ENCODE measurements at places on chromosomes 12 and 14.
A peak's percentile ranks its signal among the peaks of the same experiment; 100 is the strongest.

- no peak for DNase-seq
These were observed 11.2 kb upstream of the RNU6-7 start for GRCh38 chr14:32190673-32191072.

- DNase-seq, result no peak
These were observed at the start of gene INHBE for GRCh38 chr12:57454566-57455373. Gene INHBE (plus strand): TSS chr12:57455307. CDS start chr12:57455537, 230 bp downstream.

GRCh38 chr14:53956427-53957201 lies at the start of gene BMP4:
Gene BMP4 (minus strand): TSS chr14:53956825. CDS start chr14:53952222, 4,603 bp downstream.
- no peak for DNase-seq

- DNase-seq, result no peak
These were observed 147.9 kb downstream of the PPFIA2 start for GRCh38 chr12:81610955-81611889.

DNA sequence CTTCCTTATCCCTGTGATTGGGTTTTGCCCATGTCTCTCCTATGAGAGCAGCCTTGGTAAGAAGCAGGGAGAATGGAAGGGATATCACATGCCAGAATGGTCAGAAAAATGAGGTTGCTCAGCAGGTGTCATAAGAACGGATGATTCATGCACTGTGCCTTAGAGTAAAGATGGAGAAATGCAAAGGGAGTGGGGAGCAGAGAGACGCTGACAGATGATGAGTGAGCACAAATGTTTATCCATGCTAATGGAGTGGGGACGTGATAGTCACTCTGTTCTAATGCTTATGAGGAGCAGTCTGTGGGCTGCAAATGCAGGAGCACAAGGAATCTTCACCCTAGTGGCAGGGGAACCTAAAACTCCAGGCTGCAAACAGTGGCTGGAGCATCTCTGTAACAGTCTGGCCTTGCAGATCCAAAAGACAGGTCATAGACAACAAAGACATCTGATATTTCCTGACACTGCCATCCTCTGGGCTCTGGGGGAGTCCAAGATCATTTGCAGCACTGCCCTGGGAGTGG lies 243.2 kb downstream of the CACNA1C start:
- no peak for DNase-seq

- DNase-seq, result no peak
These were observed 7.1 kb downstream of the ETV6 start for GRCh38 chr12:11656550-11656949.

GRCh38 chr14:37890095-37890494 lies 294.7 kb downstream of the TTC6 start:
- no peak for DNase-seq

- DNase-seq, result no peak
These were observed 694.2 kb downstream of the SLC6A15 start for GRCh38 chr12:84218406-84218805.

DNA sequence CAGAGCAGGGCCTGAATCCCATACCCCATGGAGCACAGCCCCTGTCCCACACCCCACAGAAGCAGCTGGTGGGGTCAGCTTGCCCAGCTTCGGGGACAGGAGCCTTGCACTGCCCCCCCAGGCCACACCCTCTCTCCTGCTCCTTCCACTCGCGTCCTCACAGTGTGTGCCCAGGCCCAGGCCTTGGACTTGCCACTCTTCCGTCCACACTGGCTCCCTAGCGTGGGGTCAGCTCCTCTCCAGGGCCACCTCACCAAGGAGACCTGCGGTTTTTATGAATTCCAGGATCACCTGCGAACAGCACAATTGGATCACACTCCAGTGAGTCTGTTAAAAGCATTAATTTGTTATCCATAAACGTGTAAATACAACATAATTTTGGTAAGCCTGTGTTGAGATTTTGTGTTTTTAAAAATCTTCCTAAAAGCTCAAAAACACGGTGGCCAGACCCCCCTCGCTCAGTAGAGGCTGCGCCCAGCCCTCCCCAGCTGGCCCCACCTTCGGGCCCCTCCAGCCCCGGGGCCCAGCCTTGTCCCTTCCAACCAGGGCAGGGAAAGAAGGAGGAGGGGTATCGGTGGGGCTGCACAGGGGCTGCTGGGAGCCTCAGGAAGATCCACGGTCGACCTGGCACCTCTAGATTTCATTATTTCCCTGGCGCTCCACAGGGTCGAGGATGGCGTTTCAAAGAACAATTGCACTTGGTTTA lies 12.0 kb downstream of the GALNT9 start:
- no peak for DNase-seq

DNA sequence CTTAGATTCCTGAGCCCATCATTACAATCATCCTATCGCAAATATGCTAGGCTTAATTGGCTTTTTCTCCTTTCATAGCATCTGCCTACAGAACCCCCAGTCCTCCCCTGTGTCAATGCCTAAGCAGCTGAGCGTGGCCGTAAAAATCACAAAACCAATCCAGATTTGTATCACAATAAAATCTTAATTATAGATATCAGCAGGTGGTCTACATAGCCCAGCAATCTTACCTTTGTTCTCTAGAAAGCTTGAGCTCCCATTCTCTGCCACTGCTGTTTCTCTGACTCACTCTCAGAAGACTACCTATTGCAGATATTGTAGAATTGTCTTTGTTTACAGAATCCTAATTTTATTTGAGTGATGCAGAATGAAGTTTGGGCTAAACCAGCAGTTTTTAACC lies 37.9 kb upstream of the PPM1A start:
- DNase-seq, result no peak

- no peak for DNase-seq
These were observed 136.7 kb downstream of the ZNF664 start for GRCh38 chr12:124109760-124110159.

DNA sequence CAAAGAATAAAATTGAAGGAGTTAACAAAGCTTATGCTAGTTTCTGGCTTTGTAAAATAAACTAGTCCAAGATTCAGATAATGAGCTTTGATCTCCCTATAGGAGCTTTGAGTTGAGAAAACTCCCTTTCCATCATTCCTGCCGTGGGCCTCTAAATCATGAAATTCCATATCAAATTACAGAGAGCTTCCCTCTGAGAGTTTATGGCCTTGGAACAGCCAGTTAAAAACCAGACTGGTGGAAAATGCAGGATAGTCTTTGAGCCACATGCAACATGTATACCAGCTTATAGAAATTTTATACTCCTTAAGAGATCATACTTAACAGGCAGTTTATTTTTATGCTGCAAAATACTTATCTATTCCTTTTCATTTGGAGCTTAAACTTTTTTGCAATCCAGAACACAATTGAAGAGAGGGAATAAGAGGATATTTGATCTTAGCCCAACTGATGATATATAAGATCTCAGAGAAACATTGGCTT lies 175.8 kb upstream of the ATP2B1 start:
- DNase-seq, result no peak

GRCh38 chr14:88208858-88209257 lies 114.2 kb downstream of the KCNK10 start:
- DNase-seq, result no peak

- DNase-seq, result peak; percentile 5
These were observed 28.6 kb downstream of the BAZ2A start for GRCh38 chr12:56601503-56601902.

GRCh38 chr14:59251811-59252771 lies 63.6 kb downstream of the DAAM1 start:
- DNase-seq, result no peak

GRCh38 chr12:124633365-124634362 lies 66.3 kb upstream of the NCOR2 start:
- no peak for DNase-seq

- DNase-seq, result no peak
These were observed 185.7 kb downstream of the PRKD1 start for GRCh38 chr14:29741909-29742401.

DNA sequence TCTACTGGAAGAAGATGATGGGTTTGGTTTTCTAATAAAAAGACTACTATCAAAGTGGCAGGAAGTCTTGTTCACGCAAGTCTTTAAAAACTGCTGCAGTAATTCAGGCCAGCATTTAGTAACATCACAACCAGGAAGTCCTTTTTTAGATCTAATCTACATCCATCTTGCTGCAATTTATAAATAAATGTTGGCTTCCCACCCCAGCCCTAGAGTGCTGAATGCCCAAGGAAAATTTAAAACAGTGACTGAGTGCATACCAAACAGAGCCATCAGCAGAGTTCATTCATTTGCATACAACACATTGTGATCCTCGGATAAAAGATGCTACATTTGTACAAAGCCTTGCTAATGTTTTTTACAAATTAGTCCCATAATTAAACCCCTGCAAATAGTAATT lies 72.1 kb downstream of the PHLDA1 start:
- DNase-seq, result no peak

DNA sequence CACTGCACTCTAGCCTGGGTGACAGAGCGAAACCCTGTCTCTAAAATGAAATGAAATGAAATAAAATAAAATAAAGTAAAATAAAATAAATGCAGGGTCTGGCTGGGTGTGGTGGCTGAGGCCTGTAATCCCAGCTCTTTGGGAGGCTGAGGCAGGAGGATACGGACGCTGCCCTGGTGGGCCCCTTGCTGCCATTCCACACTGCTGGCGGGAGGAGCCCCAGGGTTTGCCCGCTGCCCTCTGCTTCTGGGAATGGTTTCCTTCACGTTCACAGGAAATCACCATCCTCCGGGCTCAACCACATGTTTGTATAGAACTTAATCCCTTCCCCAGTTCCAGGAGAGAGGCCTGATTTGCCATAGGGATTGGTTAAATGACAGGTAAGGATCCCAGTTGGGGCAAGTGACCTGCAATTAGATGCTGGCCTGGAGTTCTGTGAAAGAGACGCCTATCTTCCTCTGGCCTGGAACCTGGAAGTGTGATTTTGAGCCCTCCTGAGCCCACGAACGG lies 29.3 kb downstream of the CALM1 start:
- no peak for DNase-seq

GRCh38 chr12:13504736-13505135 lies 308.2 kb downstream of the EMP1 start:
- DNase-seq, result no peak

GRCh38 chr12:53254816-53255545 lies 13.1 kb upstream of the ESPL1 start:
- no peak for DNase-seq

- DNase-seq, result no peak
These were observed 29.2 kb downstream of the ZFYVE21 start for GRCh38 chr14:103744621-103745395.

DNA sequence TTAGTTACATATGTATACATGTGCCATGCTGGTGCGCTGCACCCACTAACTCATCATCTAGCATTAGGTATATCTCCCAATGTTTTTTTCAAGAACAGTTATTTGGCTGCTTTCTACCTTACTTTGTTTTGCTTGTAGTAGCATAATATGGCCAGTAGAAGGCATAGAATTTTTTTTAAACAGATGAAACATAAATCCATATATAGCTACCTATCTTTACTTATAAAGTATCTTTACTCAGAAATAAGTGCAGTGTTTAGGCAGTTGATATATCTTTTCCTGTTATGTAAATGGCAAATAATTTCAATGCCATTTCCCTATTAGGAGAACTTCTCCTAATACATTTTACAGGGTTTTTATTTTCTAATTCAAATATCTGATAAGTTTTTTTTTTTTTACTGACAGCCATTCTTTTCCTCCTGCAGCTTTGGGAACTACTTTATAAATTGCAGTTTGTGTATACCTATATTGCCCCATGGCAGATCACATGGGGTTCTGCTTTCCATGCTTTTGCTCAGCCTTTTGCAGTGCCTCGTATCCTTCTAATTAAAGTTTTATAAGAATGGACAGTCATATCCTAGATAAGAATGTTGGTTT lies 143.1 kb downstream of the PCNX1 start:
- no peak for DNase-seq

- DNase-seq, result no peak
These were observed 71.3 kb downstream of the DERA start for GRCh38 chr12:15982471-15982870.

DNA sequence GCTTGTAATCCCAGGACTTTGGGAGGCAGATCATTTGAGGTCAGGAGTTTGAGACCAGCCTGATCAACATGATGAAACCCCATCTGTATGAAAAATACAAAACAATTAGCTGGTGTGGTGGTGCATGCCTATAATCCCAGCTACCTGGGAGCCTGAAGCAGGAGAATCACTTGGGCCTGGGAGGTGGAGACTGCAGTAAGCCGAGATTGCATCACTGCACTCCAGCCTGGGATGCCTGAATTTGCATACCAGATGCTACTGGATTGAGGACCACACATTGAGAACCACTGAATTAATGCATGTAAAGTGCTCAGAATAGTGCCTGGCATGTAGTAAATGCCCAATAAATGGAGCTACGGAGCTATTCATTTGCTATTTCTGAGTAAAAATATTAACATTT lies 14.9 kb upstream of the MYH7 start:
- DNase-seq, result no peak
